Stimulated activated CD8-positive, alpha-beta memory T cell treated with anti-CD3 and anti-CD28 coated beads, Interleukin-4, amount 100 ng/mL, for 1 hour (primary cell): ENCODE measurements at places on chromosomes 3 and 15.

GRCh38 chr3:71072287-71072686 is 511.2 kb downstream of the FOXP1 start:
- no peak for DNase-seq

DNA sequence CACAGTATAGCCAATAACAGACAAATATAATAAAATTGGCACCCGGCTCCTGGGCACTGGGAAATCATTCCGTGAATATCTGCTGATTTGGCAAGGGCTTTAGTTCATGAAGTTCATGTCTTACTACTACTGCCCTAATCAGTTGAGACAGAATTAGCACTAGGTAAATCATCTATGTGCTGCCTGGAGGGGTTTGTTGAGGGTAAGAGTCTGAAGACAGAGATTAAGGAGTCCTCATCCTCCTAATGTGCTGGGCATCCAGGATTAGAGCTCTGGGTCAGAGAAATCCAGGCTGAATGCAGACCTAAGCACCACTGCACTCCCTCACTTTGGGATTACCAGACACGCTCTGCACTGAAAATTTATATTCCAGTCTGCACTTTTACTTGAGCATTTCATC is 2.0 kb downstream of the SAMD7 start:
- DNase-seq, result no peak

DNA sequence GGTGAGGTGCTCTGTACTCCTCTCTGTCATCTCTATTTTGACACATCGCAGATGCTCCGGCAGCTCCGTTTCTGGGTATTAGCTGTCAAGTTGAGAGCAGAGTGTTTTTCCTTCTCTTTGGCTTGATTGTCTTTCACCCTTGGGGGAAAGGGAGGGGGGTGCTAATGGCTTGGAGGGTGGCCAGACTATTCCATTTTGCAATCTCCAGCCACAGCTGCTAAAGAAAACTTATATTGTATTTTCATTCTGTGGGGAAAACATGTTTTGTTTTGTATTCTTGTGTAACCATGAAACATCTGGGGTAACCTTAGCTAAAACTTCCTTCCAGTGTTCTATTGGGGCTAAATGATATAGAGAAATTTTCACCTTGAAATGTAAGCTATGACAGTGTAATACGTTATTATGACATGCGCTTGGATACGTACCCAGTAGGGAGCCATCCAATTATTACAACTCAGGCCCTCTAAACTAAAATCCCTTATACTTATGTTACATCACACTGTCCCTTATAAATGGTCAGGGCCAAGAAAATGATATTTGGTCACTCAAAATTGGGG is 14.0 kb upstream of the LARP6 start:
- no peak for DNase-seq

- DNase-seq, result no peak
Measured at GRCh38 chr3:19183584-19183983, 35.3 kb downstream of the KCNH8 start.

GRCh38 chr3:47685037-47685436 is 96.7 kb downstream of the SMARCC1 start:
- no peak for DNase-seq

DNA sequence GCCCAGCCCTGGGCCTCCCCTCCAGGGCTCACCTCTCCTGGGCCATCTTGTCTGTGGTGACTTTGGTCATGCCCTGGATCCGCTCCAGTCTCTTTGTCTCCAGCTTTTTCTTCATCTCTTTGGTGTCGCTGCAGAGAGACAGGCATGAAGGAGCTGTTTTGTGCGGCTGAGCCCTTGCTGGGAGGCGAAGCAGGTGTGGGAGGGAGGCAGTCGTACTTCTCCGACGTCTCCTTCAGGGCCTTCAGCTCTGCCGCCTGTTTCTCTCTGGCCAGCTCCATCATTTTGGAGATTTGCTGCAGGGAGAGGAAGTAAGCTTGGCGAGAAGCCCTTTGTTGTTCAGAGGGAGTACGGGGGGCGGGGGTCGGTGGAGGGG is 7.7 kb upstream of the ANKRD63 start:
- DNase-seq, result no peak

DNA sequence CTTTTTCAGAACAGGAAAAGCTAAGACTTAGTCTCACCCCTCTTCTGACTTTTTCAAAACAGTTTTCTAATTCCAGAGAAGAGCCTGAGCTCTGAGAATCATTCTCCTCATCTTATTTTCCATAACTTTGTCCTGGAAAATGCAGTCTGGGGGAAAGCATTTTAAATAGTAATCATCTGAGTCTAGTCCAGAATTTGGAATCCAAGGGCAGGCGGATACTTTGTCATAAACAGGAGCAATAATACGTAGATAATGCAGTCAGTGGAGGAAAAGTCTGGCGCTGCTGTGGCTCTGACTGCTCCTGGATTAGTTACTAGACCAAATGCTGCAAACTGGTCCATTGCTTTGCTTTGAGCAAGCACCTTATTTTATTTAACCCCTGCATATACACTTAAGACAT is 285.0 kb downstream of the THSD4 start:
- no peak for DNase-seq

GRCh38 chr3:14616606-14617507 is 34.7 kb upstream of the CCDC174 start:
- DNase-seq, result no peak

GRCh38 chr3:75262661-75263060 is 401.5 kb upstream of the FRG2C start:
- no peak for DNase-seq

GRCh38 chr3:101950985-101951733 is 101.8 kb downstream of the NFKBIZ start:
- no peak for DNase-seq

DNA sequence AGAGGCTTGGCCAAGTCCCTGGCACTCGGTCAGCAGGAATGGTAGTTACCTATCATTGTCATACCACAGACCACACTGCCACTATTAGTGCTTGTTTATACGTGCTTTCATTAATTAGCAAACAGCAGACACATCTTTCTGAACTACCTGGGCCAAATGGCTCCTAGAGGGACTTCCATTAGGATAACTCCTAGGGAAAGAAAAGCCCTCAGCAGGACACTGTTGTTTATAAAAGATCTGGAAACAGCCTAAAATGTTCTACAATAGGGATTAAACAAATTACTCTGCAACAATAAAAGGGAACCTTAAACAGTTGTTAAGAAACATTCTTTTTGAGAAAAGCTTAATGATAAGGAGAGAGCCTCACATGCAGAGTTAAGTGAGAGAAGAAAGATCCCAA is 38.5 kb downstream of the ARHGEF3 start:
- DNase-seq, result no peak

DNA sequence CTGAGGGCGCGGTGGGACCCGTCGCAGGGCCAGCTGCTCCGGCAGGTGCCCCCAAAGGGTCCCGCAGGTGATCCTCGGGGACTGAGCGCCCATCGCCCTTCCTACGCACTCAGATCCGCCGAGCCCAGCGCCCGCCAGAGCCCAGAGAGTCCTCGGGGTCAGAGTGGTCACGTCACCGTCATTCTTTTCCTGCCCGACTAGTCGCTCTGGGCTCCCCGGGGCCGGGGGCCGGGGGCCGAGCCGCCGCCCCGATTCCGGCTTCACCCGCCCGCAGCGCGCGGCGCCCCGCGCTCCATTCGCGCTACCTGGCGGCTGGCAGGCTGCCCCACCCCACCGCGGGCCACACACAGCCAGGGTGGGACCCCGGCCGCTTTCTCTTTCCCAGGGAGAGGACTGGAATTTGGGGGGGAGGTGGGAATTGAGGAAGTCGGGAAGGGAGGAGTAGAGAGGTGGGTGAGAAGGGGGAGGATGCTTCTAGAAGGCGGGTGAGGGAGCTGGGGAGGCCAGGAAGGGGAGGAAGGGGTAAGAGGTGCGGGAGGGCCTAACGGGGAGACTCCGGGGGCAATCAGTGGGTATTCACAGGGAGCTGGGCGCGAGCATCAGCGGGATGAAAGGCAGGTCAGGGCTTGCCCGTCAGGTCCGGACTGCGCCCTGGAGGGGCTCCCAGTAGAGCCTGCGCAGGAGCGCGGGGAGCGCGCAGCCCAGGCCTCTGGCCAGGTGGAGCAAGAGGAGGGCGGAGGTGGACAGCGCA is 36.1 kb upstream of the EPHB3 start:
- DNase-seq, result no peak

DNA sequence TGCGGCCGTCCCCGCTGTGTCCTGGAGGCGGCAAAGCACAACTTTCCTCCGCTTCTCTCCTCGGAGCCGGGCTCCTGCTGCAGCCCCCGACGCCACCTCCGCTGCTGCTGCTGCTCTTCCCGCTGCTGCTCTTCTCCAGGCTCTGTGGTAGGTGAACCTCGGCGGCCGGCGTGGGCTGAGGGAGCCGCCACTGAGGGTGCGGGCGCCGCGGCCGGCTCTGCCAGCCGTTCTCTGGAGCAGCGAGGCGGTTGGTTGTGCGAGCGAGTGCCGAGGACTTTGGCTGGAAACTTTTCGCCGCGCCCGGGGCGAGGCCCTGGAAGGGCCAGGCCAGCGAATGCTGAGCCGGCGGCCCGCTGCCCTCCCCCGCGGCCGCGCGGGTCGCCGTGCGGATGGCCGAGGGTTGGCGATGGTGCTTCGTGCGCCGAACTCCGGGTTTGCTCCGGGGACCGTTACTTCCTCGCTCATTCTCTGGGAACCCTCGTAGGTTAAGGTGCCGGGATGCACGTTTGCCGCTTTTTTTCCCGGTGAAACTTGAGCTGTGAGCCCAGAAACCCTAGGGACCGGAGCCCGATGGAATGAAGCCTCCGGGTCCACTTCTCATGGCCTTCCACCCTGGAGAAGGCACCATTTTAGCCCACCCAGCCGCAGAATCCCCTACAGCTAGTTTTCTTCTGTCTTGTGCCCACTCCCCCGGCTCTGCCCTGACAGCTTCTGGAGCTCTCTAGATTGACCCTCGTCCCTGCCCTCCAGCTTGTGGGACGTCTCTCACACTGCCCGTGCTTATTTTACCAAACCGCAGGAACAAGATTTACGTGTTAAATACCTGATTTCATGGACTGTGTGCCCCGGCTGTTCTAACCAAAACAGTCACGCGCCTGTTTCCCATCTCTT is 660 bp downstream of the NECTIN3 start:
- no peak for DNase-seq
